ENCODE measurements at places on chromosomes 6 and 20.

- DNase-seq, result no peak
These were observed 313.9 kb downstream of the THBS2 start for GRCh38 chr6:168939796-168940195.

GRCh38 chr6:154583546-154584188, 73.2 kb upstream of the CNKSR3 start:
- no peak for DNase-seq

DNA sequence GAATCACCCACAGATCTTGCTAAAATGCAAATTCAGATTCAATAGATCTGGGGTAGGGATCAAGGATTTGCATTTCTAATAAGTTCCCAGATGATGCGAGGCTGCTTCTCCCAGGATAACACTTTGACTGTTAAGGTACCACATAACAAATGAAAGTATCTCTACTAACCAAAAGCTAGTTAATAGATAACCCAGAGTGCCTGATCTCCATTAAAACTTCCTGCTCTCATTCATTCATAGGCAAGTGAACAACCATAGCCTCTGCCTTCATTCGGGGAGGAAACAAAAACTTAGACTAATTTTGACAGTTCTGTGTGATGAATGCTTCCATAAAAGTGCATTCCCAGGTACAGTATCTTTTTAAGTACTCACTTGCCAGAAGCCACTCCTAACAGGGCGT, 265.6 kb upstream of the BTBD3 start:
- DNase-seq, result no peak

- DNase-seq, result no peak
These were observed 5.3 kb downstream of the NAA20 start for GRCh38 chr20:20022498-20022897.

- DNase-seq, result no peak
These were observed 1.0 kb upstream of the TGM6 start for GRCh38 chr20:2379511-2380229.

DNA sequence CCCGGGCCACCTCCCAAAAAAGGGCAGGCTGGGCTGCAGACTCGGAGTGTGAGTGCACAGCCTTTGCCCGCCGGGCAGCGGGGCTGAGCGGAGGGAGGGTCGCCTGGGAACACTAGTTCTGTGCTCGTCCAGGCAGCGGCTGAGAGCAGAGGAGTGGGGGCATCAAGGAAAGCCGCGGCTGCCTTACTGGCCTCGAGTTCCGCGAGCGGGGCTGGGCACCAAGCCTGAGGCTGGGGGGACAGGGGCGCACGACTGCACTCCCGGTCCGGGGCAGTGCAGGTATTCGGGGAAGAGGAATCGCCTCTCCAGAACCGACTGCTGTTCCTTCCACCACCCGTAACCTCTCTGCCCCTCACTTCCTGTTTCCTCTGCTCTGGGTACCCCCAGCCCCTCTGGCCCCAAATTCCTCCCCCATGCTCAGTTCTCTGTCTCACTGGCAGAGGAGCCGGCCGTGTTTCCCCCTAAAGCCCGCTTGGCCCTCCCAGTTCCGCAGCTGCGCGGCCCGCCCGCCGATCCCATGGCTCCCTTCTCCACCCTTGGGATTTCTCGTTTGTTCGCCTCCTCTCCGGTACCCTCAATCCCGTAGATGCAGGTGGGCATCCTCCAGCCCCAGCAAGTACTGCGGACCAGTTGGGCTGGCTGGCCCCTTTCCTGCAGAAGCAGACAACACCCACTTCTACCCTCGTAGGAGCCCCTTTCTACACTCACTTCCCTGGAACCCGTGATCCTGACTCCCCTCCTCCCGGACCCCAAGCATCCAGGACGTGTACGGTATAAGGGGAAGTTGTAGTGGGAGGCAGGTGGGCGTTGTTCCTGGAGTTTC, 5.1 kb downstream of the RING1 start:
- DNase-seq, result no peak

DNA sequence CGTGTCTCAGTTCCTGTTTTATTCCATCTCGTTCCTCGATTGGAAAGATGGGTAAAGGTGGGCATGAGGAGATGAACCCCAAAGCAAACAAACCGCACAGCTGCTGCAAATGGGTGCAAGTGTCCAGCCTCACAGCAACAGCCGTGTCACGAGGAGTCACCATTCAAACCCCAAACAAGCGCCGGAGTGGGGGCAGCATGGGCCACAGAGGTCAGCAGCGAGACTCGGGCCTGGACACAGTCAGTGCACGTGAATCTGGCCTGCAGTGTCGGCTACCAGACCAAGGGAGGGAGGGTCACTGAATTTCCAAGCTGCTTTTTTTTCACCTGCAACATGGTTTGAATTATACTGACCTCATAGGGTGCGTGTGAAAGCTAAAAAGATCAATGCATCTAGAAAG, 63.5 kb downstream of the EZR start:
- DNase-seq, result no peak

- no peak for DNase-seq
These were observed 56.2 kb upstream of the UFL1 start for GRCh38 chr6:96465321-96465903.

DNA sequence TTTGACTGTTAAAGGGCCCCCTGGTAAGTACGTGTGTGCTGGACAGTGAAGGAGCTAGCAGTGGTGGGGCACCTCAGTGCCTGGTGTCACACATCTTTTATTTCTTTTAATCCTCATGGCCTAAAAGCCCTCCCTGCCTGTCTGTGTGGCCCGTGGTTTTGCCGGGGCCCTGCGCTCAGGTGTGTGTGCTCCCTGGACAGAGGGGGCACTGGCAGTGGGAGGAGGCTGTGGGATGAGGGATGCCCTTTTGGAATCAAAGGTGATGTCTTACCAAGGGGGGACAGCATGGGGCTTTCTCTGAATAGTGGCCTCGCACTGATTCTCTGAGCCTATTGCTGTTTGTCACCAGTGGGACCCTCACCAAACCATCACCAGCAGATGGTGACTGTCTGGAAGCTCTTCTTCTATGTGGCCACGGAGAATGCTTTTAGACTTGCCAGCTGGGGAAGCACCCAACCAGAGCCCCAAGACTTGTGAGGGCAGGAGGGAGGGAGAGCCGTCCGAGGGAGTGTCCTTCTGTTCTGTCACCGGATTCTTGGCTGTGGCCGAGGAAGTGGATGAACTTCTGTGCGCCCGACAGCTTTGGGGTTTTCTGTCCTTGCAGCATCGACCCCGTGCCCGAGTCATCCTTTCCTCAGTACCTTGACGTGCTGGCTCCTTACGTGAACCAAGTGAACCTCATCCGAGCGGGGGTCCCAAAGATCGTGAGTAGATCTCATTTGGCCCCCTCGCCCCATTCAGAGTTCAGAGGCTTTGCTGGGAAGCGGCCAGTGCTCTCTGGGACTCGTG, 18.1 kb downstream of the PNLDC1 start:
- no peak for DNase-seq

DNA sequence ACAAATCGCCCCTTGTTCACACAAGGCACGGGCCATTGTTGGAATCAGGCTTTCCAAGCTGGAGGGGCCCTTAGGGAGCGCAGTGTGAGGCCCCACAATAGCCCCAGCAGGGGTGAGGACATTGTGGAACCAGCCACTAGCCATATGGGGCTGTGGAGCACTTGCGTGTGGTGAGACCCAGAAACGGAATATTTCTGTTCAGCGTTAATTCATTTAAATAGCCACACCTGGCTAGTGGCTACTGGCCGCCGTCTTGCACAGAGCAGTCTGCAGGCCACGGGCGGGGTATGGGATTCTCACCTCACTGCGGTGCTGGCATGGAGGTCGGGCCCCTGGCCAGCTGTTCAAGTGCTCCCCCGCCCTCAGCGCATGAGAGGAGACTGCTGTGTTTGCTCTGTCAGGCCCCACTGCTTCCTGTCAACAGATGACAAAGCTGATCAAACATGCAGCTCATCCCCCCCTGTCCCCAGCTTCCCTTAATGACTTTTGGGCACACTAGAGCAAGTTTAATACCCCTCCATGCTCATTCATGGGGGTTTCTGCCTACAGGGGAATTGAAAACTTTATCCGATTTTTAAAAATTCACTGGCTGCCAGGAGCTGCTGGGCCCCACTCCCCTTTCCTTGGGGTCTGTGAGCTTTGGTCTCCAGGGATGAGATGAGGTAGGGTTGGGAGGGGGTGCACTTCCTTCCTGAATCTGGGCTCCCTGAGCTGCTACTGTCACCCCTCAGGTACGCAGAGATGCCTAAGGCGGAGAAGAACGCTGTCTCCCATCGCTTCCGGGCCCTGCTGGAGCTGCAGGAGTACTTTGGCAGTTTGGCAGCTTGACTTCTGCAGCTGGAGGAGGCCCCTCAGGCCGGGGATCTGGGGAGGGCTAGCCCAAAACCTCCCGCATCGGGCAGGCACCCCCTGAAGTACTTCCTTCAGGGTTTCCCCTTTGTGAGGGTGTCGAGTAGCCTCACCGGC, 13.6 kb downstream of the ITPA start:
- no peak for DNase-seq

DNA sequence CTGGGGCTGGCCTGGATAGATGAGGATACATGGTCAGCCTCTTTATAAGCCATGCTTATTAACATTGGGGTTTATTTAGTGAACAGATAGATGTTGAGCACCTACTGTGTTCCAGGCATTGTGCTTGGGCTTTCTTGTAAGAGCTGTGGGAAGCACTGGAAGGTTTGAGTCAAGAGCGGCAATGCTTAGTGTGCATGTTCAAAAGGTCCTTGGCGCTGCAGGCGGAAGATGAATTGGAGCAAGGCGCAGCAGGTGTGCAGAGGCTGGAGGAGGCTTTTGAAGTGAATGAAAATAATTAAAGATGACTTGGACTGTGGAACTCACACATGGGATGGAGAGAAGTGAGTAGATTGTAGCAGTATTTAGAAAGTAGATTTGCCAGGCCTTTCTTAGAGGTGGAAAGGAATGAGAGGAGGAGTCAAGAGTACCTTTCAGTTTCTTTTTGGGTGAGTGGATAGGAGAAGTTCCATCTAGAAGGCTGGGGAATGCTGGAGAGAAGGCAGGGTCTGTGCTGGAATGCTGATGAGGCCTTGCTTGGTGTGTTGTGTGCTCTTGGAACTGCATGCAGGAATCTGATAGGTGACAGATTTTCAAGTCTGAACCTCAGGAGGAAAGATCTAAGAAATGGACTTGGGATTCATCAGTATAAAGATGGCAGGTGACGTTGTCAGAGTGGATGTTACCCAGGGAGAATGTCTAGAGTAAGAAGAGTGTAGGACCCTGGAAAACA, 26.4 kb downstream of the SNX9 start:
- no peak for DNase-seq

GRCh38 chr6:11851387-11851786, 72.8 kb upstream of the ADTRP start:
- peak; percentile 96 for DNase-seq

- DNase-seq, result no peak
These were observed 117.3 kb downstream of the SMLR1 start for GRCh38 chr6:130944486-130944885.

- no peak for DNase-seq
These were observed 25.0 kb downstream of the EYA4 start for GRCh38 chr6:133266186-133266585.

DNA sequence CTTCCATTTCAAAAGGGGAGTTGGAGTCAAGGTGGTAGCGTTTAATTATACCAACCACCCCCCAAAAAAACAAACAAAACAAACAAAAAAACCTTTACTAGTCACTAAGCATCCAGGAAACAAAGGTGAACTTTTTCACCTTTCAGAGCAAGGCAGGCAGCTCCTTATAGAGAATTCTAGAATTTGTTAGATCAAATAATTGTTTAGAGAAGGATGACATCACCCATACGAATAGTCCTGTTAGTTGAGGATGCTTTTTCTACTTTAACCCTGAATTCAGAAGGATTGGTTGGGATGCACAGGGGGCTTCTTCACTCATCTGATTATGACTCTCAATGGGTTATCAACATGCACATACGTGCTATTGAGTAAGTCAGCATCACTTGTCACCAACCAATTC, 44.3 kb downstream of the GNAS start:
- no peak for DNase-seq

GRCh38 chr6:50305660-50306059, 255.9 kb upstream of the DEFB112 start:
- peak; percentile 1 for DNase-seq

- DNase-seq, result no peak
These were observed 103.8 kb downstream of the CEBPB start for GRCh38 chr20:50294164-50295088.

DNA sequence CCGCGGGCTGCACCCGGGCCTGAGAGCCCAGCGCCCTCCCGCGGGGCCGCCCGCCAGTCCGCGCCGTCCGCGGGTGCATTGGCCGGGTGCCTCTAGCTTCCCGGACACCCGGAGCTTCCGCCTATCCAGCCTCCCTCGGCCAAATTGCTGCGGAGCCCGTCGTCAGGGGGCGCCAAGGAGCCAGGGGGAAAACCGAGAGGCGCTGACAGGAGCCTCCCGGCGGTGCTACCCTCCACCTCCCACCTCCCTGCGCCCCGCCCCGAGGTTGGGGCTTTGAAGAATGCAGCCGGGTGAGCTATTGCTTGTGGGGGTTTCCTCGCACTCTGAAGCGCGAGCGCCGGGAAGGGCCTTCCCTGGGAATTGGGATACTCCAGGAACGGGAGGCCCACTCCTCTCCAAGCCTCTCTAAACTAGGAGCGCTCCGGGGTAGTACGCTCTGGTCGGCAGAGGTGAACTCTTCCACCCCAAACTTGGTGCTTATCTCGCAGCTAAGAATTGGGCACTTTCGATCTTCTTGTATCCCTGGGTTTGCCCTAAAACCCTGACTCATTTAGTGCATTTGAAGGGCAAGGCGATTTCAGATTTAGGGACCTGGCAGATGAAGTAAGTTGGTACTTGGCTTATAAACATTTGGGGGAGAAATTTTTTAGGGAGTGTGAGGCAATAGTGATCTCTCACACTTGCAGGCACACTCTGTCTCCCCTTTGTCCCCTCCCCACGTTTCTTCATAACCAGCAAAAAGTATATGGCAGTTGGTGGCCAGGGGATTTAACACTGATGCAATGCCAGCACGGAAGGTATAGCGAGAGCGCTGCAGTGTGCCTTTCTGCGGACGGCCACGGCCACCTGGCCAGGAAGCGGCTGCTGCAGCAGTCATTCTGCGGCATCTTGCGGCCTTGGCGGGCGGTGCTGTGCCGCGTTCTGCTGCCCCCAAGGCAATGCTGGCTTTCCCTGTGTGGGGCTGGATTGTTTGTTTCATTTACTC, 556 bp downstream of the BEND6 start:
- peak; percentile 91 for DNase-seq

DNA sequence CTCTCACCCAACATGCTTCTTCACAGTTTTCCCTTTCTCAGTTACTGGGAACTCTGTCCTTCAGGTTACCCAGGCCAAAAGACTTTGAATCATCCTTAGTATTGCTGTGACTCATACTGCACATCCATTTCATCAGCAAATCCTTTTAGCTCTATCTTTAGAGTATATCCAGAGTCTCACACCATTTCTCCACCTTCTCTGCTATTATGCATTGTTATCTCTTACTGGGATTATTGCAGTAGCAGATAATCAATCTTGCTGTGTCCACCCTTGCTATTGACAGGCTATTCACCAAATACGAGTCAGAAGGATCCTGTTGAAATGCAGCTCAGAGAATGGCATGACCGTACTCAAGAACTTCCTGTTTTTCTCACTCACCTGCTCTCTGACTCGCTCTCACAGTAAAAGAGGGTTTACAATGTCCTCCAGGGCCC, 57.3 kb downstream of the BCKDHB start:
- peak; percentile 87 for DNase-seq

- no peak for DNase-seq
These were observed 95.0 kb downstream of the NKAIN2 start for GRCh38 chr6:123898665-123899064.

- DNase-seq, result no peak
These were observed 88.8 kb upstream of the HS3ST5 start for GRCh38 chr6:114431641-114432040.
